ENCODE measurements at places on chromosomes 11 and 22.
A peak's percentile ranks its signal among the peaks of the same experiment; 100 is the strongest.

DNA sequence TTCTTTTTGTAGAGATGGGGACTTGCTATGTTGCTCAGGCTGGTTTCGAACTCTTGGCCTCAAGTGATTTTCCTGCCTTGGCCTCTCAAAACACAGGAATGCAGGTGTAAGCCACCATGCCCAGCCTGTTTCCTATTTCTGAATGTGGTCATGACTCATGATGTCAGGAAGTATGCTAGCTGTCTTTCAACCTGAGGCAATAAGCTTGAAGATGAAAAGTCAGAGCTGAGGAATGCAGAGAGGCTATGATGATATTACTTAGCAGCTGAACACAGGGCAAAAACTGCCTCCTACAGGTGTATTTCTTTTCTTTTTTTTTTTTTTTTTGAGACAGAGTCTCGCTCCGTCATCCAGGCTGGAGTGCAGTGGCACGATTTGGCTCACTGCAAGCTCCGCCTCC is 9.0 kb upstream of the NUCB2 start:
- DNase-seq = peak; percentile 12

DNA sequence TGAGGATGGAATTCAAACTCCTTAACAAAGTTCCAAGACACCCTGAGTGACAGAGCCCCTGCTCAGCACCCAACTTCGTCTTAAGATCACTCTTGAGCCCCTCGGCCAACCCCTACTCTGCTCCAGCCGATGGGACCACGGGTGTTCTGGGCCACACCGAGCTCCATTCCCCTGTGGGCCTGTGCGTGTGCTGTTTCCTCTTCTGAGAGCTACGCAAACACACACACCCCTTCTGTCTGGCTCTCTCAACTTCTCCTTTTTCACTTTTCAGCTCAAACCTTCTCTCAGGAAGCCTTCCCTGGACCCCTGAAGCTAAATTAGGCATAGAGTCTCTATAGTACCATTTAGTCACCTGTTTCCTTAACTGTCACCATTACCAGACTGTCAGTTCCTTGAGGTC is 37.5 kb upstream of the NNMT start:
- DNase-seq = peak; percentile 37

DNA sequence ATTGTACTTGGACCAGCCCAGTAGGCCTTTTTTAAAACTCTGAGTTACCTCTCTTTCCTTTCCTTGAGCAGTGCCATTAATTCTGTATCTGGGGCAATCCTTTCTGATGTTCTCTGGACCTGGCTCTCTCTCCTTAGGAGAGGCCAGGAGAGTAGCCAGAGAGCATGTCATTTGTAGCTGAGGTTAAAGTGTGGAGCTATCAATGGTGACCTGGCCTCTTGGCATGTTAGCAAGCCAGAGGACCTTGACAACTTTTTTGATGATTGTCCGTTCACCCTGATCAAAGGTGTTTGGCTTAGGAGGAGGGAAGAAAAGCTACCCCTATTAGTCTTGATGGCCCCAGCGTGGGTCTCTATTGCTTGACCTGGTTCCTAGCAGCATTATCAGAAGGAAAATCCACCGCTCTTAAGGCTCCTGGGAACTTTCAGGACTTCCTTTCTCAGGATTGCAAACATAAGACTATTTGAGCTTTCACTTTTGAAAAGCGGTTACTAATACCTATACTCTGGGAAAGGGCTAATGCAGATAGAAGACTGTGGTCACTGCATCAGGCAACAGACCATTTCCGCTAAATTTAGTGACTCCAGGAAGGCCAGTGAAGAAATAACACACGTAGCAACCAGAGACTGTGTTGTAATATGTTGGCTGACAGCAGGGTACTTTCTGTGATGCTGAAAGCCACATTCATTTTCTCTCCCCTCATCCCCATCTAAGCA is 18.2 kb downstream of the LIMK2 start:
- DNase-seq = peak; percentile 36

DNA sequence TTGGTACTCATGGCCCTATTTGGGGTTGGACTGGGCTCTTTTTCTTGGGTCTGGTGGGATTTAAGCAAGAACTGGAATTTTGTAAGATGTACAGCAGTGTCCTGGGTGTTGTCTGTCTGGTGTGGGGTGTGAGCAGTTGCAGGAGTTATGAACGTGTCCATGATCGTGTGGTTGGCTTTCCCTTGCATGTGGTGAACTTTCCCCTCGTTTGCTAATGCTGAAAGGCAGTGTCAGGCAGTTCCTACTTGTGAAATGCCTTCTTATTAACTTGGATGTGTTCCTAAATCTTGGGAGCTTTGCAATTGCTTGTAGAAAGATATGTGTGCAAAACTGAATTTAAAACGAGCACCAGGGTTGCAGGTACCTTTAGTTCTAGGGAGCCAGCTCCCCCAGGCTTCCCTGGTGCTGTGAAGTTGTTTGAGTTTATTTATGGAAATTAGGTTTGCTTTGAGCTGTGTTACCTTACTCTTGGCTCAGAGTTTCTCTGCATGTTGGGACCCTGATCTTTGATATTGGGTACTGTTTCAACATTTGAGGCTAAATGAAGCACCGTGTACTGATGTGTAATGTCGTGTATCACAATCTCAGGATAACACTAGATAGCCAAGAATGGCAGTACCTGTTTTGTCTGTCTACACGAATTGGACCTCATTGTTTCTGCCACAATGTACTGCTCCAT is 35.8 kb upstream of the HSD17B12 start:
- DNase-seq = no peak

DNA sequence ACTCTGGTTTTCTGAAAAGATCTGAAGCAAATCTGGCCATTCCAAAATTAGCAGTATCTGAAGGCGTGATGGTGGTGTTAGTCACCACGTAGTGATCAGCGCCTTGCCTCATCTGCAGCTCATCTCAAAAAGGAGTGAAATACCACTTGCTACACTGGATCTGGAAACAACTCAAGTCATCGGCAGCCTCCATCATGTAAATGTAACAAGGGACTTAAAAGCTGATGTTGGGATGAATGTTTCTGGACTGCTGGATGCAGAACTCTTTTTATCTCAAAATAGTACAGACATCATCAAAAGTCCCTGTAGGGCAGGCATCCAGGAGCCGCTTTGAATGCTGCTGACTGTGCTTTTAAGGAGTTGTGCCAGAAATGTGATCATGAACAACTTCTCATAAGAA is 14.1 kb upstream of the APLP2 start:
- no peak for DNase-seq
